ENCODE measurements at places on chromosomes 16 and 17.

DNA sequence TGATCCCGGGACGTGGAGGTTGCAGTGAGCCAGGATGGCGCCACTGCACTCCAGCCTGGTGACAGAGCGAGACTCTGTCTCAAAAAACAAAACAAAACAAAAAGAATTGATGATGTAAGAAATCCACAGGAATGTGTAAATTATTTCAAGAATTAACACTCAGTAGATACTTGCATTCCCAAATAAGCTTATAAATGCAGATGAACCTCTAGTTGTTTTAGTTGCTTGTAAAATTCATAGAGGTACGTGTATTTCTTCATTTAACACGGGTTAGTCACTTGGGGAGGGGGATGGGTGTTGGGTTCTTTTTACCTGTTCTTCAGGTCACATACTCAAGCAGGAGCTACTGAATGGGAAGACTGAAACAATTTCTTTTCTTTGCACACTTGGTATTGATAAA lies 55.7 kb upstream of the FBXO47 start:
- no peak for DNase-seq

GRCh38 chr17:80364091-80364691 lies 50.8 kb upstream of the ENDOV start:
- no peak for DNase-seq

GRCh38 chr16:4976611-4977145 lies 18.5 kb downstream of the SEC14L5 start:
- DNase-seq = no peak

DNA sequence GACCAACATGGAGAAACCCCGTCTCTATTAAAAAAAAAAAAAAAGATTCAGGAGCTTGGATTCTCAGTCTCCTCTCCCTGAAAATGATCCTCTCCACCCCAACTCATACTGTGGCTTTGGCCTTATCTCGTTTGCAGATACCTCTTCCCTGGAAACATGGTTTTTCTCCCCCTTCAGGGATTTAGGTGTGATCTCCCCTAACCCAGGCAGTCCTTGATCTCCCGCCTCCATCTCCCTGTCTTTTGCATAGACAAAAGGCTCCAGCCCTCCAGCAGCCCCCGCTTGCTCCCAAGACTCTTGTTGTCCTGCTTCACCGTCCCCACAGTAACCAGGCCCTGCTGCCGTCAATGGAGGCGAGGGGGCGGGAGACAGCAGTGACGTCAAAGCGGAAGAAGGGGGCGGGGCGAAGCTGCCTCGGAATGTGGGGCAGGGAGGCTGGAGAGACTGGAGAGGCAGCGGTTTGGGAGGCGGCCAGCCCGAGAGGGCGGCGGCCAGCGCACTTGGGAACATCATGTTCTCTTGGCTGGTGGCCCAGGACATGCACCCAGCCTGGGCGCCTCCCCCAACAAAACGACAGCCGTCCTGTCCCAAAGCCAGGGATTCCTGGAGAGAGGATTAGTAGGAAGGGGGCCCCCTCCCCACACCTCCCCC lies 1.9 kb upstream of the PER1 start:
- peak; percentile 99 for DNase-seq

DNA sequence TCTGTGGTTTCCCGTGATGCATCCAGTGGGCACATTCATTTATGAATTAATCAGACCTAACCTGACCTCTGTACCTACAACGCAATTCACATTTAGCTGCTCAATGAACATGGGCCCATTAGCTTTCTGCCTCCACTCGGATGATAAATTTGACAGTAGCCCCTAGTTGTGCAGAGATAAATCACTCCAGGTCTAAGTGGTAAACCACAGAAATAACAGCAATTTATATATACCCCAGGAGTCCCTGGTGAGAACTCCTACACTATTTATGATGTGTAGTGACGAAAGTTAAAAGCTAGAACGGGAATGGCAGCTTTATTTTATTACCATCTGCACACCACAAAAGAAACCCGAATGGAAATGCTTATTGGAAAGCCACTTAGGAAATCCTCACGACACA lies 371.5 kb downstream of the HAPSTR1 start:
- no peak for DNase-seq

- no peak for DNase-seq
These were observed 10.4 kb upstream of the FAM20A start for GRCh38 chr17:68611353-68612208.

DNA sequence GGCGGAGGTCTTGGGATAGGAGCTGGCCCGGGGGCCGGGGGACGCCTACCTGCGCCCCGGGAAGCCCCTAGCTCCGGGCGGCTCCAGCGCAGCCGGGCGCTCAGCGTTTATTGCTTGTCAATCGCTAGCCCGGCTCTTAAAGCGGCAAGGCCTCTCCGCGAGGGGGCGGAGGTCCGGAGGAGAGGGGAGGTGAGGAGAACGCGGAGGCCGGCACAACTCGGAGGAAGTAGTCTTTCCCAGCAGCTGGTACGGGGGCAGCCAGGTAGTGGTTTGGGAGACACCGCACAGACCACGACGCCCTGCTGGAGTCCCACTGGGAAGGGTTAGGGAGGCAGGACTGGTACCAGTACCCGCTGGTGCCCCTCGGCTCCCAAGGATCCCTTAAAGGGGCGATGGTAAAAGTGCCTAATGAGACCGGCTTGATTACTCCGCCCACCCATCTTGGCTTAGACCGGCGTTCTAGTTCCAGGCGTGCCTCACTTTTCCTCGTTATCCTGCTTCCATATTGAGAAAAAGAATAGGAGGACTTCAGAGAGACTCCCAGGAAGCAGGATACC lies at the start of gene MPP2:
MPP2 (minus strand) TSS at position 112 of the 557 bp plus-strand sequence. CDS start 3,076 bp downstream, outside the sequence.
- DNase-seq = peak; percentile 19

DNA sequence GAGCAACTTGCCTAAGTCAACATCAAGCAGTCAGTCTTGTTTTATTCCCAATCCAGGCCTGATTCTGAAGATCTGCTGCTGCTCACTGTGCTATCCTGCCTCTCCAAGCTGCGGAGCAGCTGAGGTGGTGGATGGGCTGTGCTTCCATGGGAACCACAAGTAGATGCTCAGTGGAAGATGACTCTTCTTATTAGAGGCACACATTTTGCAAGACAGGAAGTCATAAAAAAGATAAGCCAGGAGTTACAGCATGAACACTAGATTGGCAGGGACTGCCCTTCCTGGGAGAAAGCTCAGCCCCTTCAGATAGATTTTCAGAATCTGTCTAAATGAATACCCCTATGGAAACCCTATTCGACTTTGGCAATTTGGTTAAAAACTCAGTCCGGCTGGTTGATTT lies 143.1 kb downstream of the SHISA6 start:
- no peak for DNase-seq

- no peak for DNase-seq
These were observed 14.6 kb downstream of the IRX6 start for GRCh38 chr16:55338646-55339045.

GRCh38 chr17:41864498-41864835 lies 756 bp downstream of the KLHL11 start:
- no peak for DNase-seq

- no peak for DNase-seq
These were observed 1461.2 kb upstream of the CDH8 start for GRCh38 chr16:63497408-63497807.

DNA sequence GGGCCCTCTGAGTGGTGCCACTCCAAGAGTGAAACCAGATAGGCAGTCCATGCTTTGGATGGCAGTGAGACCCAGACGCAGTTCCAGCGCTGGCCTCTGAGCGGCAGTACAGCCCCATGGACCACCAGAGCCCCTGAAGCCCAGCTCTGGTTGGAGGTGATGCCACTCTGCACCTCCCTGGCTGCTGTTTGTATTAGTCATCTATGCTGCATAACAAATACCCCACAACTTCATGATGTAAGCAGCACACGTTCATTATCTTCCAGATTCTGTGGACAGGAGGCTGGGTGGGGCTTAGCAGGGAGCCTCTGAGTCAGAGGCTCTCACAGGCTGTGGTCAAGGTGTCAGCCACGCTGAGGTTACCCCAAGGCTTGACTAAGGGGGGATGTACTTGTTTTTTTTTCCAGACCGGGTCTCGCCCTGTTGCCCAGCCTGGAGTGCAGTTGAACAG lies 5.1 kb upstream of the NME4 start:
- DNase-seq = peak; percentile 78

- DNase-seq = no peak
These were observed 11.0 kb upstream of the SLC25A19 start for GRCh38 chr17:75300280-75300679.

- DNase-seq = no peak
These were observed 25.0 kb downstream of the USP10 start for GRCh38 chr16:84724606-84725309.

DNA sequence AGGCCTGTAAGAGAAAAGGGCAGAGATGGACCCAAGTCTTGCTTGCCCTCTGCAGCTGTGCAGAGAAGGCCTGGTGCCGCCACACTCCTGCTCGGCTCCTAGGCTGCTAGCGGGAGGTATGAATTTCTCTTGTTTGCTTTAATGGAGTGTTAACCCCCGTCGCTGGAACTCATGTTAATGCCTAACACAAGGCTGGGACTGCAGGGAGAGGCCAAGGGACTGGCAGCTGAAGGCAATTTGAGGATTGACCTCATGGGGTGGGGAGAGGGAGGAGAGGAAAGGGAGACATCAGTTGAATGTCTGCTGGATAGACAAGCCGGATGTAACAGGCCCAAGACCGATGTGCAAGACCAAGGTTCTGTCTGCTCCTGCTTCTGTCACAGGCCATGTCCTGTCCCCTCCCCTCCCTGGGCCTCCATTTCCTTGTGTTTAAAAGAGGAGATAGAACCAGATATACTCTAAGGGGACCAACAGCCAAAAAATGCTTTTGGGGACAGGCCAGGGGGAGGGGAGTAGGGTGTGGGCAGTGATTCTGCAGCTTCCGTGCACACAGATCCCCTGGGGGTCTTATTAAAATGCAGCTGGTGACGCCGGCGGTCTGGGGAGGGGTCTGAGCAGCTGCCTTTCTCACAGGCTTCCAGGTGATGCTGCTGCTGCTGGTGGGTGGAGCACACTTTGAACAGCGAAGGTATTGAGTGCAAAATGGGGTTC lies 46.7 kb upstream of the TBX2 start:
- no peak for DNase-seq

DNA sequence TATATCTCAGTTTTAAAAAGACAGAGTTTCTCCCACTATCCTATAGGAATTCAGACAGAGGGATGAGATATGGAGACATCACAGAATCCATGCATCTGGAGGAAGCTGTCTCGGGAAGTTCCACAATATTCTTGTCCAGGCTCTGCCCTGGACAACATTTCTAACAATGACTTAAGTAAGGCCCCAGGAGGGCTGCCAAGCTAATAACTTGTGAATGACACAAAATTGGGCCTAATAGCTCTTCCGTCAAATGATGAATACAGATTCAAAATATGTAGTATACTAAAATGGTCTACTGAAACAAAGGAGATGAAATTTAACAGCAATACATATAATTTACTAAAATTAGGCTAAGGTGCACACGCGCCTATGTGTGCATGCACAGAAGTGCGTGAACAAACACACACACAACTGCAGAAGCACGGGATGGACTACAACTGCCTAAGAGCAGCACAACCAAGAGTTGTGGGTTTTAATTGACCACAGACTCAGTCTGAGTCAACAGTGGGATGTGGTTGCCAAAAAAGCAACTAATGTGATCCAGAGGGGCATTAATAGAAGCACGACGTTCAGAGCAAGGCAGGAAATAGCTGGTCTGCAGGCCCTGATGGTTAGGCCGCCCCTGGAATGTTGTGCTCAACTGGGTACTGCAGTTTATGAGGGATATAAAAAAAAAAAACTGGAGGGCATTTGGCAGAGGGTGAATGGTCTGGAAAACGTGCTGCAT lies 26.3 kb upstream of the HS3ST2 start:
- no peak for DNase-seq

DNA sequence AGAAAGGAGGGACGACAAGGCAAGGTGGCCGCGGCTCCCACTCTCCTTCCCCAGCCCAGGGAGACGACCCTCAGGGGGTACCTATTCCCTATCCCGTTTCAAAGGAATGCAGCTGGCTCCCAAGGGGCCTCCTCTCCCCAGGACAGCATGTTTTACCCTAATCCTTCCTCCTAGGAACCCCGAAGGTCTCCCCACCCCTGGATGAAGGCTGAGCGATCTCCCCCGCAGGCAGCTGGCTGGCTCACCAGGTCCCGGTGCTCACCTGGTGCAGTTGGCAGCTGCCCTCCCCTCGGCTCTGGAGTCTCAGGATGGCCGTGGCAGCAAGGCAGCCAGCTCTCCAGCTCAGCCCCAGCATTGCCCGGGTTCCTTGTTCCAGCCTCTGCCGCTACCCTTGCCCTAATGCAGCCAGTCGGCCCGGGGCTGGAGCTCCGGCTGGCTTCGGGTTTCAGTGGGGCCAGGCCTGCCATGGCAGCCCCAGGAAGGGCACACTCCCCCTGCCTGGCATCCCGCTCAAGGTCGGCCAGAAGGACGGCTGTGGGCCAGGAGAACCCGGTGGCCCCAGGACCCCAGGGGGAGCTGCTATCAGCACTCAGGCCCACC lies 4.6 kb downstream of the CLUH start:
- DNase-seq = no peak

DNA sequence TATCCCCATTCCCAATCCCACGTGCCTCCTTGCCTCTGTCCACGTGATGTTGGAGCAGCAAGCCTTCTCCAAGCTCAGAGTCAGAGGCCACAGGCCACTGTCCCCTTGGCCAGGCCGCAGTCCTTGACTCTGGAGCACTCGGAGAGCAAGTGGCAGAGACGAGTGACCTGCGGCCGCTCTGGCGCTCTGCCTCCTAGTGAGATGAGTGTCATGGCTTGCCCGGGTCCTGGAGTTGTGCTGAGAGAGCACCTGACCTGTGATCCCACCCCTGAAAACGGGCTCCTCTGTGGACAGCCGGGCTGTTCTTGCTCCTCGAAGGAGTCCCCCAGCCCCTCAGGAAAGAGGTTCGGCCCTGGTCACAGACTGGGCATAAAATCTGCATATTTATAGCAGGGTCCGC lies 10.0 kb upstream of the FASN start:
- DNase-seq = no peak

Data from lung microvascular endothelial cell (primary cell).